ENCODE measurements at places on chromosomes 6 and 20.

GRCh38 chr6:31686483-31686882, 5.6 kb upstream of the LY6G5C start:
- DNase-seq = no peak

DNA sequence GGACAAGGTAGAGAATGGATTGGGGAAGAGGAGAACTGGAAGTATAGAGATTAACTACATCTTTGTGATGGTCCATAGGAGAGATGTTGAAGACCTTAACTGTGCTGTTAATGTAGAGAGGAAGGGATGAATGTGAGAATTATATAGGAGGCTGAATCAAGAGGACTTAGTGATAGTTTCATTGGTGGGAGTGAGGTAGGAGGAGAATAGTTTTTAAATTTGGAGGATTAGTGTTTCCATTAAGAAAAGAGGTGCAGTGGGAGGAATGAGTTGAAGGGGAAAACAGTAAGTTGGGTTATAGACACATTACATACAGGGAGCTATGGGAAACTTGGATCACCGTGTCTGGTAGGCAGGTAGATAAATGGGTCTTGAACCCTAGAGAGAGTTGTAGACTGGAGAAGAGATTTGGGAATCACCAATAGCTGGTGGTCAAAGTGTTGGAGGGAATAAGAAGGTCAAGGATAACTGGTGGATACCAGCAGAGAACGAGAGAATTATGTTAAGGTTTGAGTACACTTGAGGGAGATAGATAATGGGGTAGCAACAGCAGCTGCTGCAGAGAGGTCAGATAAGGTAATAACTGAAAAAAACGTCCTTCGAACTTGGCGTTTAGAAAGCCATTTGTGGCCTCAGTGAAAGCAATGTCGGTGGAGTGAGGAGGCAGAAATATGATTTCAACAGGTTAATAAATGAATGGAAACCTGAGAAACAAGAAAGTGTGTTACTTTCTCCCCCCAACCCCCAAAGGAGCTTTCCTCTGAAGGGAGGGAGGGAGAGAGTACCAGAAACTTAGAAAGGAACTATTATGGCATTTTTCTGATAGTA, 3.1 kb downstream of the C6orf89 start:
- DNase-seq = no peak

DNA sequence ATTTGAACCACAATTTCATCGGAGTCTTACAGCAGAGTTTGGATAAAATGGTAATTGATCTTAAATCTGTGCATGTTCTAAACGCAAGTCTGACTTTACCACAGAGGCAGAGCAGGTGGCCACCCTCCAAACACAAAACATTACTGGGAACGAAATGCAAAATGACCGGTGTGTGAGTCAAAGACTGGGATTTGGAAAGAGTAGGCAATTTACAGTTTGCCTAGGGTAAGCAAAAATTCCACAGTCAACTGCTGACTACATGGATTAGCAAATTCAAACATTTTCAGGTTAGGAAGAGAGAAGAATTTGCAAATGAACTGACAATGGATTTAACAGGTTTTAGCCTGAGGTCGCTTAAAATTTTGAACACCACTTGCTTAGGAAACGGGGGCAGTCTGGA, 444.4 kb downstream of the HDGFL1 start:
- no peak for DNase-seq

DNA sequence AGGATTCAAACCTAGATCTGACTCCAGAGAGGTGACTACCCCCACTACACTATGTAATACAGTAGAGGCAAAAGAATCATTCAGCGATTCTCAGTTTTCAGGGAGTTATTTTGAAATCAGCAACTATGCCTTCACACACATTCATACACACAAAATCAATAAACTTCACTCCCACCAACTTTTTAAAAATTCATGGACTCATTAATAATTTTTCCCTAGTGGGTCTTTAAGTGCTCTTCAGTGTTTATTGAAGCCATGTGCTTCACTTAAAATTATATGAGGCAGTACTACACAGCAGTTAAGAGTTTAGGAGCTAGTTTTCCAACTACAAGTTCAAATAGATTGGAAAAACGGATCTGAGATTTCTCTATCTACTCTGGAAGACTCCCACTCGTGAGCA, 452.7 kb upstream of the ADGRB3 start:
- no peak for DNase-seq

GRCh38 chr6:75296811-75297779, 12.5 kb upstream of the TMEM30A start:
- no peak for DNase-seq

GRCh38 chr6:131017962-131018361, 45.1 kb downstream of the EPB41L2 start:
- no peak for DNase-seq

DNA sequence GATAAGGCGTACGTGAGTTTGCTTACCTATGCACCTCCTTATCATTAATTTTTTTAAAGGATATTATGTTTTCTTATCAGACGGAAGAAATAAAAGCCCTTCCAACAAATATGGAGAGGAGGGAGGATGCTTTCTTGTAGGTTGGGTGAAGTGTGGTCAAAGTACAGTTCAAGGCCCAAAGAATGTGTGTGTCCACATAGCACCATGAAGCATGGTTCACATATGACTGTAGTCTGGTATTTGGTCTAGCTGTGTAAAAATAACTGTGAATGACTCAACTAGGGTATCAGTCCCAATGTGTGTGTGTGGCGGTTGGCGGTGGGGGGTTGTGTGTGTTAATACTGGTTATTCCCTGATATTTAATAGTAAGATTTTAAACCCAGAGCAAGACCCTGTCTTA, 212.7 kb downstream of the TMEM242 start:
- DNase-seq = no peak

GRCh38 chr6:106849120-106849519, 125.4 kb downstream of the CD24 start:
- no peak for DNase-seq

- DNase-seq = no peak
These were observed 2.1 kb upstream of the OSBPL2 start for GRCh38 chr20:62236200-62236599.

DNA sequence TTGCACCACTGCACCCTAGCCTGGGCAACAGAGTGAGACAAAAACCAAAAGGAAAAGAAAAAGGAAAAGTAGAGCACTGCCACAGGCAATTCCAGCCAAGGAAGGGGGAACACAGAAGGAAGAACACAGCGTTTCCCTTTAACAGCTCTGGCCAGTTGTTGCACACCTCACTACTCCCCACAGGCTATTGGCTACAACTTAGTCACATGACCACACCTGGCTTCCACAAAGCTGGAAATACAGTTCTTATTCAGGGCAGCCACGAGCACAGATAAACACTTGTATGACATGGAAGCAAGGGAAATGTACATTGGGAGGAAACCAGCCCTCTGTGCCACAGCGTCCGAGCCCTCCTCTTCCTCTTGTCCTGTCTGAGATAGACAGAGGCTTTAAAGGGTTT, 249.0 kb upstream of the JARID2 start:
- DNase-seq = no peak

GRCh38 chr6:79538106-79538971, 1.1 kb upstream of the LCA5 start:
- DNase-seq = no peak

DNA sequence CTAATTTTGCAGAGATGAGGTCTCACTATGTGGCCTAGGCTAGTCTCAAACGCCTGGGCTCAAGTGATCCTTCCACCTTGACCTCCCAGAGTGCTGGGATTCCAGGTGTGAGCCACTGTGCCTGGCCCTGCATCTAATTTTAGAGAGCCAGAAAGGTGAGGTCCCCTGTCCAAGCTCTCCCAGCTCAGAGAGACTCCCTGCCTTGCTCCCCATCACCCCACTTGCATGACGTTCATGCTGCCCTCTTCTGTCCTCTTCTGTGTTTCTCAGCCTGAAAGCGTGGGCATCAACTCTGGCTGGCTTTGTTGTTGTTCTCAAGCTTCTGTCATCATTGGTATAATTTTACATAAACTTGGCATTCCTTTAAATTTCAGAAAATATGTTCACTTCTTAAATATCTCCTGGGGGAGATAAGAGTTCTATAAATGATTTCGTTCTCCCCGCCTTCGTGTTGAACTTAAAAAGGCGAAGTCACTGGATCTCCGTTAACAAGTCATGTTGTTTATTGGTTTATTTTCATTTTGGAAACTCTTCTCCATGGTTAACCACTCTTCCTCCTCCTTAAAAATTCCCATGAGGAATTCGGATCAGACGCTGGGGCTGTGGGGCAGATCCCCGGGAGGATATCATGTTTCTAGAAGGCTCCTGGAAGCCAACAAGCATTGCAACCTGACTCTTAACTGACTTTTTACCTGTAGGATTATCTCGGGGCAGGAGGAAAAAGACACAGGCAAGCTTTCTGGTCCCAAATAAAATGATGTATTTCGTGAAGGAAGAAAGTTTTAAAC, 13.2 kb upstream of the PARD6B start:
- no peak for DNase-seq

DNA sequence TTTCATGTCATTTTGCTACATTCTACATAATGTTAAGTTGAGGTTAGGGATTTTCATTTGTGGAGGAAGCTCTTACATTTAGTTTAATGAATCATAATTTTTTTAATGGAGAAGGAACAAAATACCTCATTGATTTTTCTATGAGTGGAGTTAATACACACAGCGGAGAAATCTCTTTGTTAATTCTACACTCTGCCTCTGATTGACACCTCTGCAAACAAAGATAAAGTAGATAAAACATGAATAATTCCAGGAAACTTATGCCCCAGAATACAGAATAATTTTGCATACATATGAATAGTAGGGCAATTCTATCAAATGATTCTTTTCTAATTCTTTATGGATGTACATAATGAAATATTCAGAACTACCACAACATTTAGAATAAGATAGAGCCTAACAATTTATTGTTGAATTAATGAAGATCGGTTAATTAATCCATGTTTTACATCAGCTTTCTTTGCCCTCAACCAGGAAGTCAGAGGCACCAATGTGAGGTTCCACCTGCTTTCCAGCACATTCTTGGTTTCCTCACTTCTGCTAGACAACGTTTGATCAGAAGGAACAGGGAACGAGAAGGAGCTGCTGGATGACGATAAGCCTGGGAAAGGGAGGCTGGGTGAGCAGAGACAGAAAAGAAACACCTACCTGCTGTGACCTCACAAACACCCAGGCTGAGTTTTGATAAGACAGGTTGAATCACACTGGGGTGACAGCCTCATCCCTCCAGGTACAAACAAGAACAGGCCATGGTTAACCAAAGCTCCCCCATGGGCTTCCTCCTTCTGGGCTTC, 4.3 kb downstream of the OR2H1 start:
- DNase-seq = no peak

DNA sequence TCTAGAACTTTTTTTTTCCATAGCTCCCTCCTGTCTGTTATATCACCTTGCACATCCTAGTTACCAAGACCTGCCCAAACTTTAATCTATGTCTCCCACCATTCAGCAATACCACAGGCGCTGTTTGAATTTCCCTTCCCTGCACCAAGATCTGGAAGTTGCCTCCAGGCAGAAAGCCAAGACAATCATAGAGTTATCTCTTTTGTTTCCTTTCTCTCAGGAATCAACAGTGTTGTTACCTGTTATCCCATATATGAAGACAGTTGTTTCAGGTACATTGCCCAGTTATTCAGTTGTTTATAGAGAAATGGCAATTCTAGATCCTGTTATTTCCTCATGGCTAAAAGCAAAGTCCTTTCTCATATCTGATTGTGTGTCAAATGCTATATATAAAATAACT, 63.2 kb downstream of the PDSS2 start:
- no peak for DNase-seq

GRCh38 chr20:6104493-6105188, 18.2 kb downstream of the FERMT1 start:
- DNase-seq = no peak

GRCh38 chr20:31607640-31608250, 2.7 kb downstream of the ID1 start:
- no peak for DNase-seq

DNA sequence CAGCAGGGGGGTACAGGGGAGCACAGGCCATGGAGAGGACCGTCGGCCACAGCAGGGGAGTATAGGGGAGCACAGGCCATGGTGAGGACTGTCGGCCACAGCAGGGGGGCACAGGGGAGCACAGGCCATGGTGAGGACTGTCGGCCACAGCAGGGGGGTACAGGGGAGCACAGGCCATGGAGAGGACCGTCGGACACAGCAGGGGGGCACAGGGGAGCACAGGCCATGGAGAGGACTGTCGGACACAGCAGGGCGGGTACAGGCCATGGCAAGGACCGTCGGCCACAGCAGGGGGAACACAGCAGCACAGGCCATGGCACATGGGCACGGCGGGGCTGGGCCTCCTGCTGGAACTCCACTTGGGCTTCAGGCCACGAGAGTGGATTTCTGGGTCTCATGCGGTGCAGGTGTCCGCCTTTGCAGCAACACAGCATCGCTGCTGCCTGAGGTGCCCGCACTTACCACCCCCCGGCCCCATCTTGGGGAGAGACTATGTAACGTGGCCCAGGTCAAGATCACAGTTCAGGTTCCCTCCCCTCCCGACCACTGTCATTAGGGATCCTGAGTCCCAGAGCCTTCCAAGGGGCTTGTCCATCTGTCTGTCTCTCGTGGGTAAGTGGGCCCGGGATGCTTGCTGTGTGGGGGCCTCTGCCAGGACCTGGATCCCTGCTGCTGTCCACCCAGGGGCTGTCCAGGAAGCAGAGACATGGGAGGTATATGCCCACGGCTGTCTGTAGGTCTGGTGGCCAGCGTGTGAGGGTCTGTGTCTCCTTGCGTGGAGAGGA, 2.5 kb downstream of the NPBWR2 start:
- no peak for DNase-seq

DNA sequence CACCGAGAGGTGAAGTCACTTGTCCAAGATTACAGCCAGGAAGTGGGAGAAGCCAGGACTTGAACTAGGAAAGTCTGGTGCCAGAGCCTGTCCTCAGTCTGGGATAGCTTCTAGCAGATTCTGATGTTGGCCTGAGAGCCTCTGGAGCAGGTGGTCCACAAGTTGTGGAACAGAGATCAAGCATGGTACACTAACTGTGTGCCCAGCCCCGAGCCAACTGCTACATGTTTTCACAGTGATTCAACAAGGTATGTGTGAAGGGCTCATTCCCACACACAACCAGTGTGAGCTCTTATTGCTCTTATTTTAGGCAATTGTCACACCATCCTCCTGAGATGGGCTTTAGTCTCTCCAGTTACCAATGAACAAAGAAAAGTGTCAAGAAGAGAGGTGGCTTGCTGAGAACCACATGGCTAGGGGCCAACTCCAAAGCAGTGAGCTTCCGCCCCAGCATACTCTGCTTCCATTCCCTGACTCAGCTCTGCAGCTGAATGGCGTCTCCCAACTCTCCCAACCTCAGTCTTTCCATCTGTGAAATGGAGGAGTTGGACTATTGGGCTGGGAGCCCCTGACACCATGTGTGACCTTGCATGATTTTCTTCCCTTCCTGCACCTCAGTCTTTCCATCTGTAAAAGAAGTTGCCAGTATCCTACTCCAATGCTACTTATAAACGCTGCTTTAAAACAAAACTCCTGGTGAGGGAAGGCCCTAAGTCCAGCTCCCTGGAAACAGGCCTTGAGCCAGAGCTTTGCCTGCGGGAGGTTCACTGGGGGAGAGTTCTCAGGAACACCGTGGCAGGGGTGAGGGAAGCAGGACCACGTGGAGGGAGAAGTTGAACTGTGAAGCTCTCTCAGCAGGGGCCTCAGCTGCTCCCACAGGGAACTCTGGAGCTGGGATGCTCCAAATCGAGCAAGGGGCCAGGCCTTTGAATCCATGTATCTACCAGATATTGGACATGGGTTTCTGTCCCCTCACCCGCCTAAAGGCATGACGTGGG, 40.9 kb downstream of the CDH22 start:
- DNase-seq = no peak

All from CD4-positive, alpha-beta T cell treated with Interleukin-1 beta for 1 hour (primary cell).